ENCODE measurements at places on chromosomes 7 and 10.

DNA sequence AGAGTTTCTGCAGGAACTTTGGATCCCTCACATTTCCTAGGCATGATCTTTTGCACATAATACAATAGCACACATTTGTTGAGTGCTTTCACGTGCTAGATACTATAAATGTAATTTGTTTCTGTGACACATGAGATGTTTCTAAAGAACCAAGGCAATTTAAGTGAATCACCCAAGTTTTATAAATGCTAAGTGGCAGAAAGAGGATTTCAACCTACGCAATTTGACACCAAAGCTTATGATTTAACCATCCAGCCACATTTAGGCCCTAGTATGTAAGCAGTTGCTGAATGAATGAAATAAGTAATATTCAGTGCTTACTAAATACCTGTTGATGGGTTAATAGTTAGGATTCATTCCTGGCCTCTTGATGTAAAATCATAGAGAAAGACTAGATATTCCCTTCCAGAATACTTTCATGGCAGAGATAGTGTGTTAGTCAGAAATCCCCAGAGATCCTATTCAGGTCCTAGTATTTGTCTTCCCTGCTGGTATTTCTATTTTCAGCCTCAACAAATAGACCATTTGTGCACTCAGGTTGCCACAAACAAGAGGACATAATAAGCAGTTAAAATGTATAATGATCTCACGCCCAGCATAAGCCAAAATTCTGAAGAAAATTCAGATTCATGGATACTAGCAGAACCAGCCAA lies 572.6 kb downstream of the IPMK start:
- no peak for DNase-seq

GRCh38 chr10:3126741-3127346 lies 45.7 kb downstream of the PITRM1 start:
- no peak for DNase-seq

DNA sequence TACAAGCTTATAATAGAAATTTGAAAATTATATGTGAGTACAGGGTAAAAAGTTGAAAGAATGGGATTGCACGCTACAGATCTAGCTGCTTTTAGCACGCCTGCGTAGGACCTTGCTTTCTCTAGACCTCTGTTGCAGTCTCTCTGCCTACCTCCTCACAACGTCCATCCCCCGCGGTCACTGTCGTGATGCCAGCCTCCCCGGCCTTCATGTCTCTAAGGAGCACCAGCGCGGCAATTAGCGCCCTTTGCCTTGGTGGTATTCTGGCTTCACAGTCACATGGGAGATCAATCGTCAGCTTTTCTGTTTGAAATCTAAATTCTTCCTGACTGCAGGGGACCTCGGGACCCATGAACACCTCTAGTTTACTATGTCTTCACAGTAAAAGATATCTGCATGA lies 131.3 kb downstream of the EGFR start:
- no peak for DNase-seq

DNA sequence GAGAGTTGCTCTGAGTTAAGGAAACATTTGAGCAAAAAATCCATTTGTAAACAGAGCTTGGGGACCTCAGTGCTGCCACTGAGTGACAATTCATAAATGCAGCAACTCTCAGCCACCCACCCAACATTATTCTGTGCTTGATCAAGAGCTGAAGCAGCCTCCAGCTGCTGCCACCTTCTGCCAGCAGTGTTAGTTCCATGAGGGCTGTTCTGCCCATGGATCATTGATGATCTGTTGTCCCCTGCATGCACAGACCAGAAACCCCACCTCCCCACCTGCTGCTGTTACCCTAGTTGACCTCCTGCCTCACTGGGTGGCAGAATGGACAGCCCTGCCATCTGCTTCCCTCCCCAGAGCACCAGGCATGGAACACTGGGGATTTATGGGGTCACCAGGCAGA lies 305.4 kb downstream of the KCNMA1 start:
- DNase-seq, result no peak

DNA sequence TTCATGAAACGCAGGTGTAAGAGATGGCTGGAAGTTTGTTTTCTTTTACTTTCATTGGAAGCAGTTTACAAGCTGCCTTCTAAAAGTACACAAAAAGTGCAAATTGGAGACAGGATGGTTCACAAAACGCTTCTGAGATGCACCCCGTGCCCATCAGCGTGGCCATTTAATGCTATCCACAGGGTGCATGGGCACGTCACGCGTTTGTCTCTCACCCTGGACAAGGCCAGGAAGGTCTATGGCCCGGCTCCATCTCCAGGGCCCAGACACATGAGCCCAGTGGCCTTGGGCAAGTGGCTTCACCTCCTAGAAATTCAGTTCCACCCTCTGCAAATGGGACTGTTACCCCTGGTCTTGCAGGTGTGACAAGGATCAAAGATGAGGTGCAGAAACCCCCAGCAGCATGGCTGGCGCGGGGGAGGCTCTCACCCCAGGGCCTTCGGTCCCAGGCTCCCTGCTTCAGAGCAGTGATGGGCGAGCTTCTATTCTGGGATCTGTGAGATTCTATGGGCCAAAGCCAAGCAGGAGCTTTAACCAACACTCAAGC lies 60.8 kb upstream of the EBF3 start:
- no peak for DNase-seq

DNA sequence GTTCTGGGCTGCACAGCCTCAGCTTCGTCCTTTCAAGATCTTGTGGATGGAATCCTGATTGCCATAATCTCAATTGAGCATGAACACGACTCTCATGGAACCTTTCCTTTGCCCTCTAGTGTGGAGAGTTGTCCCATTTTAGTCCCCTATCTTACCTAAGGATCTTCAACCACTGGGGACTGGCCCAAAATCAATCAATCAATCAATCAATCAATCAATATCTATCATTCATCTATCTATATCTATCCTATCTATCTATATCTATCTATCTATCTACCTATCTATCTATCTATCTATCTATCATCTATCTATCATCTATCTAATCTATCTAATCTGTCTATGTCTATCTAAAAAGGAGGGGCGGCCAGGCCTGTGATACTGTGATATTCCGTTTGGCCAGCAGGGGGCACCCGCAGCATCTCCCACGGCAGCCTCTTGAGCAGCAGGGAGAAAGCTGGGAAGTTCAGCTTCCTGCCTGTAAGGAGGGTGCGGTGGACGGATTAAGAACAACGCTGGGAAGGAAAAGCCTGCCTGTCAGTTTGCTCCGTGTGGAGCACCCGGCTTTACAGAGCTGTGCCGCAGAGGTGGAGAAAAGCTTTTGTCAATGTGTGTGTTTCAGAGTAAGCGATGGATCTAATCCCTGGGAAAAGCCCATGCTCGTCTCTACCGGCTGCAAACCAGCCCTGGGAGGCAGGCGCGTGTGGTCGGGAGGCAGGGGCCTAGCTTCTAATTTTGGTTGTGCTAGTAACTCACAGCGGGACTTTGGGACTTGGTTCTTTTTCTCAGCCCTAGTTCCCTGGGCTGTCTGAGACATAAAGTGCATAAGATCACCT lies 124.9 kb downstream of the SH2D4B start:
- DNase-seq, result peak; percentile 75

DNA sequence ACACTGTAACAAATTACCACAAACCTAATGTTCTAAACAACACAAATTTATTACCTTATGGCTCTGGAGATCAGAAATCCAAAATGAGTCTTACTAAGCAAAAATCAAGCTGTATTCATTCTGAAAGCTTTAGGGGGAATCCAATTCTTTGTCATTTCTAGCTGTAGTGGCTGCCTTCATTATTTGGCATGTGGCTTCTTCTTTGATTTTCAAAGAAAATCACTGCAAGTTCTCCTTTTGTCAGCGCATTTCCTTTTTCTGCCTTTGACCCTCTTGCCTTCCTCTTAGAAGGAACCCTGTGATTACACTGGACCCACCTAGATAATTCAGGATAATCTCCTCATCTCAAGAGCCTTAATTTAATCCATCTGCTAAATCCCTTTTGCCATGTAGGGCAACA lies 36.9 kb downstream of the ZPBP start:
- DNase-seq, result peak; percentile 24

DNA sequence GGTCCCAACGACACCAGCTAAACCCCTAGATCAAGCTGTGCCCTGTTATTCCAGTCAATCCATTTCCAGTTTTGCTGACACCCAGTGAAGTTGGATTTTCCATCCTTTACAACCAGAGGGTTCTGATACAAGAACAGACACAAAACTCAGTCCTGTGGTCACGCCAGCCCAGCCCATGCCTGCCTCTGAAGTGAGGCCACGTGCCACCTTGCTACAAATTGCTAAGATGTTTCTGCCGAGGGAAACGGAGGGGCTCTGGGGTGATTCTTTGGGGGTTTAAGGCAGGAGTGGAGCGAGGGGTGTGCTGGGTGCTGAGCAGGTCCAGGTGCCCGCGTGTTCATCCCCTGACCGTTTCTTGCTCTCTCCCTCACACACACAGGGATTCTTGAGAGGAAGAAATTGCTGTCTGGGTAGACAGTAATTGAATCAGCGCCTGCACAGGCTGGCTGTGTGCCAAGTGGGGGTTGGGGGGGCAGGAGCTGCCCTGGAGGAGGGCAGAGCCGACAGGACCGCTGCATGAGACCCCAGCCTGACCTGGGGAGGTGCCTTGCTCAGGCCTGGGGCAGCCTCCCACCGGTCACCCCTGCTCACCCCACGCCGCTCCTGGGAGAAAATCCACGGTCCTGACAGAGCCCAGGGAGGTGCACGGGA lies 38.1 kb downstream of the ADAP1 start:
- DNase-seq, result no peak

GRCh38 chr10:100650693-100651092 lies 94.7 kb upstream of the PAX2 start:
- no peak for DNase-seq

DNA sequence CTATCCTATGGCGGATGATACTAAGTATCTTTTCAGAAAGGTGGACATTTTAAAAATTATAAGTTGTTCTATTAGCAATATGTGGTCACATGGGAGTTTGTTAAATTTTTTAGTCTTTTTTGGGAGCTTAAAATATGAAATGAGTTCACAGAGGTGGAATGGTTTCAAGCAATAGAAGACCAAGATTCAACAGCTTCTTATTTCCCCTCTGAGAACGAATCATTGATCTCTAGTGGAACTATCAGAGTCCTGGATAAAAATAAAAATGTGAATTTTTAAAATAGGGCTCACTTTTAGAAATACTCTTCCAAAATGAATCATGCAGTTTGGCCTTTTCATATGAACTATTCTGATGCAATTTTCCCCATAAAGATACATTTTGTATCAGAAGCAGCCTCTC lies 467.7 kb upstream of the KLF6 start:
- no peak for DNase-seq

GRCh38 chr7:139993169-139993568 lies 69.6 kb downstream of the PARP12 start:
- DNase-seq, result no peak

DNA sequence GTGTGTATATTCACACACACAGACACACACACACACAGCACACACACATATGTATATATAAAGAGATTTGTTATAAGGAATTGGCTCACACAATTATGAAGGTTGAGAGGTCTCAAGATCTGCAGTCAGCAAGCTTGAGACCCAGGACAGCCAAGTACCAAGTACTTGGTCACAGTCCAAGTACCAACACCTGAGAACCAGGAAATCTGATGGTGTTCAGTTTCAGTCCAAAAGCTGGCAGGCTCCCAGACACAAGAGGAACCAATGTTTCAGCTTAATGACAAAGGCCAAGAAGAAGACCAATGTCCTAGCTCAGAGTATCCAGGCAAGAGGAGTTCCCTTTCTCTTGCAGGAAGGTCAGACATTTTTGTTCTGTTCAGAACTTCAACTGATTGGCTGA lies 780.2 kb downstream of the MAGI2 start:
- DNase-seq, result no peak

- no peak for DNase-seq
These were observed 865.4 kb downstream of the CCSER2 start for GRCh38 chr10:85193796-85194195.

GRCh38 chr7:129553899-129554461 lies 51.6 kb downstream of the SMKR1 start:
- DNase-seq, result peak; percentile 42

- DNase-seq, result no peak
These were observed 111.3 kb downstream of the POU6F2 start for GRCh38 chr7:39088730-39089593.

DNA sequence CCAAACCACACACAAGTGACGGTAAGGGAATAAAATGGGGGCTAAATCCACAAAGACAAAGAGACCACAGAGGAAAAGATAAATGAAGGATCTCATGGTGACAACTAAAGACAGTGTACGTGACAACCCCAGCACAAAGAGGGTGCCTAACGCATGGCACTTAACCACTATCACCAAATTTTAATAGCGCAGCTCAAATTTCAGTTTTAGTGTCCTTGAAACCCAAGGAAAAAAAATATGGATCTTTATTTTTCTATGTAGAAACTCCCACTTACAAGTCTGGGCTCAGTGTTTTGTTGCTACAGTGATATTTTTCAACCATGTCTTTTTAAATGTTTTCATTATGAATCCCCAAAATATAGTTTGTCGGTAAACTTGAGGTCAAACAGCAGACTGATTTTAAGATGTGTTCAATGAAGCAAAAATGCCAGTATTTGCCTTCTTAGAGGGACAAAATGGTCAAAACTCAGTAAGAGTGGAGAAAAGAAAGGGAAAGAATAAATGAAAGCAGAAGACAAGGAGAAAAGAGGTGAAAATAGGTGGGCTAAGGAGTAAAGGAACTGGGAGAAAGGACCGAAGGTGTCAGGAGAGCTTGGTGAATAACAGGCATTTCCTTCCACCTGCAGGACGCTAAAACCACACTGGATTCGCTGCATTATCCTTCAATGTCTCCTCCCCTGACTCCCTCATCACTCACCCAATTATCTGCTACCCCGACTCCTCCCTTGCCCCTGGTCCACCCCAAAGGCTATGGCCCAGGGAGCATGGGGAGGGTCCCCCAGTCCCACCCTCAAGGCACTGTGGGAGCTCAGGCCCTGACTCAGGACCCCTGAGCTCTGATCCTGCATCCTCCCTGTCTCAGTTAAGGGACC lies 3.5 kb downstream of the ASB13 start:
- DNase-seq, result no peak

GRCh38 chr7:115054478-115055065 lies 132.7 kb downstream of the MDFIC start:
- no peak for DNase-seq

GRCh38 chr10:113540845-113541548 lies 11.9 kb upstream of the HABP2 start:
- no peak for DNase-seq

GRCh38 chr7:148191391-148192065 lies 399.0 kb upstream of the C7orf33 start:
- DNase-seq, result no peak

GRCh38 chr7:55138663-55139062 lies 119.8 kb downstream of the EGFR start:
- no peak for DNase-seq

DNA sequence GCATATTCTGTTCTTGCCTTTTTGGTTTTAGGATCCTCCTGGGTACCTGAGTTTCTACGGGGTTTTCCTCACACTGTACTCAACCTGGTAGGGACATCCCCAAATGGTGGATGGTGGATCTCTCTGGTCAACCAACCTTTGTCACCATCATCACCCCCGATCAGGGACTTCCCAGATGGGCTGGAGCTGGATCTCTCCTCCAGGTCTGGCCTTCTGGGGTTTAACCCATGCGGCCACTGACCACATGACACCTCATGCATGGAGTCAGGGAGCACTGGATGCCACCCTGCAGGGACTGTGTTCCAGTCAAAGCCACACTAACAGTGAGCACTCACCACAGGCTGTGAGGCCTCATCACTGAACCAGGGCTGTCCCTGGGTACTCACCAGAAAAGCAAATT lies 80.0 kb downstream of the CELF2 start:
- DNase-seq, result peak; percentile 17
